ENCODE measurements at places on chromosomes 6 and 20.
A peak's percentile ranks its signal among the peaks of the same experiment; 100 is the strongest.

GRCh38 chr6:19691465-19692167 lies 145.6 kb upstream of the ID4 start:
- DNase-seq, result no peak

DNA sequence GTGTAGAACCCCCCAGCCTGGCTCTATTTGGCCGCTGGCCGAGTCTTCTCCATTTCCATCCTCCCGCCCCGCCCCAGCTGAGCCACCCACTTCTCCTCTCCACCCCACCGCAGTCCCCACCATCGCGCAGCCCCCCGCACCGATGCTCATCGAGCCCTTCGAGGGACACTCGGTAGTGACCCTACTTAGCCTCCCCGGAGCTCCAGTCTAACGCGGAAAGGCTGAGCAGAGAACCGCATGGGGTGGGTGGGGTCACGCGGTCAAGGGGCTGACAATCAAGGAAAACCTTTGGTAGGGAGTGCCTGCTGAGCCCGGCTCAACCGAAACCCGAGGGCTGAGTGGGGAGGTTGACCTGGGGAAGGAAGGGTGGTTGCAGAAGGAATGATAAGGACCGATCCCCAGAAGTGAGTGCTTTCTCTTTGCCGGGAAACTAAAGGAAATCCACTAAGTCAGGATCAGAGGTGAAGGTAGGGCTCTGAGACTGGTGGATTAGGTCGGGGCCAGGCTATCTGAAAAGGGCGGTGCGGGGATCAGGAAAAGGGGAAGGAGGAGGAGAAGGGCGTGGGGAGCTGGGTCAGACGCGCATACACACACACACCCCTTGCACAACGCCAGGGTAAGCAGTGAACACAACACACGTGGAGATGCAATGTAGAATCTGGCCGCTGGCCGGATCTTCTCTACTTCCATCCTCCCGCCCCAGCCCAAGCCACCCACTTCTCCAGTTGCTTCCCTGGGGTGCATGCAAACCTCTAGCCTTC lies 49.8 kb downstream of the CPXM1 start:
- peak; percentile 14 for DNase-seq

- DNase-seq, result peak; percentile 9
Measured at GRCh38 chr6:155201461-155202226, 62.2 kb upstream of the CLDN20 start.

DNA sequence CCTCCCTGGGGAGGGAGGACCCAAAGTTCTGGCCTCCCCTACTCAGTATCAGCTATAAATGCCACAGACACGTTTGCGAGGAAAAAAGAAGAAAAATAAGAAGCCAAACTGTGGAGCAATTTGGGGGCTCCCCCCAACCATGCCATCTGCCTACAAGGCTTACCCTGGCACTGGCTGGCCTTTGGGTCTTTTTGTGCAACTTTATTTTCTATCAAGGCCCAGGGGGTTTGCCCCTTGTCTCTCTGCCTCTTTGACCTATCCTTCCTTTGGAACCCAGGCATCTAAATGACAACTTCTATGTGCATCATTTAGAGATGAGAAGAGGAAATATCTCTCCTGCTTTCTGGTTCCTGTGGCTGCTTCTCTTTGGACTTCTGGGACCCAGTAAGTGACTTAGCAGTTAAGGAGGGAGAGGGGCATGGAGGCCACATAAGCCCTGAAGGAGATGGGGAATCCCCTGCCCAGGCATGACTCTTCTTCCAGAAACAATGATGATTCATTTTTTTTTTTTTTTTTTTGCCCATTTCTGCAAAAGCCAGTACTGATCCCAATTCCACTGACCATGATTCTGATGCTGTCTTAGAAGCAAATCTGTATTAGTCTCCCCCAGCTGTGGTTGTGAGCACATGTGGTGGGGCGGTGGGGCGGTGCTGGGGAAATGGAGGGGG lies at the start of gene MUC22:
TSS of gene MUC22 (plus strand) at position 82 of the 668 bp plus-strand sequence. CDS start at position 315, 233 bp downstream.
- no peak for DNase-seq

GRCh38 chr6:3981917-3982316 lies 97.0 kb downstream of the FAM217A start:
- no peak for DNase-seq

DNA sequence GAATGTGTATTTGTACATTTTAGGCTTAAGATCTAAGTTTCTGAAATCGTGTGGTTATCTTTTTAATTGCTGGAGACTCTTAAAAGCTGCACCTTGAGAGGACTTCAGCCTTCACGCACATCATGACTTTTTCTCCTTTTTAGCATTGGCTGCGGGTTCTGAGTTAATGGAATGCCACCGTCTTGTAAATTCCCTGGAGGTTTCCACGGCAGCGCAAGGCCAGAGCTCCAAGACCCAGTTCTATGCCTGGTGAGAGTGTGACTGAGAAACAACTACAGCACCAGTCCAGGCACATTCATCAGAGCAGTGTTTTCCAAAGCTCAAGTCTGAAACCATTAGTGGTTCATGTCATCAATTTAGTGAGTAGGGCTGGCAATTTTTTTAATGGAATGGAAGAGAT lies 23.0 kb downstream of the PRR18 start:
- no peak for DNase-seq

Data from NCI-H1092 treated with DMSO at 0.1 percent for 48 hours (cell line).